ENCODE measurements at places on chromosomes 11 and 22.

DNA sequence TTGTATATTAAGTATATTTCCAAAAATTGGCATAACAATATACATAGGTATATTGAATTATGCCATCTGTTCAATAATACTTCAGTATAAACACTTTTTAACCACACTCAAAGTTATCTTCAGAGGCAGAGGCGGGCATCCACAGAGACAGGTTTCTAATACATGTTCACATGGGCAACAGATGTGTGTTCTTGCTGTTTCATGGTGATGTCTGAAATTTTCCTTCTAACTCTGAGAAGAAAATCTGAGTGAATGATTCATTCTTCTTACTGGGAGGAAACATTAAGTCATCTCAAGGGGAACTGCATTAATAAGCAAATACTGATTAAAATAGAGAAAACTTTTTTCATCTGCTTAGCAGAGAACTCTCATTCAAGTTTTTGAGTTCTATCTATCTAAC lies 1074.5 kb downstream of the LRRC4C start:
- no peak for DNase-seq

DNA sequence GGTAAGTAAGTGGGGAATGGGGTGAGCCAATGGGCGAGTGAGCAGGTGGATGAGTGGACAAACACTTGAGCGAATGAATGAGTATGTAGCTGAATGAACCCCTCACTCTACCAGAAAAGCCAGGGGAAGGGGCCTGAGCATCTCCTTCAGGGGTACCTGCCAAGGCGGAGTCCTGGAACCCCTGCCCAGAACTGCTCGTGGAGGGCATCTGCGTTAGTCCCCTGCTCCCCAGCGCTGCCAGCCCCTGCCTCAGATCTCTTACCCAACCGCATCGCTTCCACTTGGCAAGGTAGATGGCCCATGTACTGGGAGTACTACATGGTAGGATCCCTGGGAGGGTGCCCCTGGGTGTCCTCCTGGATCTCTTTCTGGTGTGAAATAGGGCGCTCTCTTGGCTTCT lies 7.4 kb upstream of the ANO1 start:
- DNase-seq, result no peak

- DNase-seq, result no peak
Observed at GRCh38 chr11:125275905-125276618, 111.5 kb downstream of the PKNOX2 start.

- no peak for DNase-seq
Observed at GRCh38 chr11:64298966-64299846, 952 bp upstream of the CATSPERZ start.

GRCh38 chr11:44634401-44635281 lies 69.2 kb downstream of the CD82 start:
- no peak for DNase-seq

- no peak for DNase-seq
Observed at GRCh38 chr11:95192717-95193116, 38.3 kb downstream of the SESN3 start.

- DNase-seq, result no peak
Observed at GRCh38 chr11:62459080-62459479, 40.2 kb downstream of the SCGB1A1 start.

GRCh38 chr11:80937842-80938241 lies 1497.0 kb upstream of the TENM4 start:
- peak; percentile 57 for DNase-seq

- no peak for DNase-seq
Observed at GRCh38 chr11:75792127-75792731, 22.8 kb upstream of the UVRAG start.

DNA sequence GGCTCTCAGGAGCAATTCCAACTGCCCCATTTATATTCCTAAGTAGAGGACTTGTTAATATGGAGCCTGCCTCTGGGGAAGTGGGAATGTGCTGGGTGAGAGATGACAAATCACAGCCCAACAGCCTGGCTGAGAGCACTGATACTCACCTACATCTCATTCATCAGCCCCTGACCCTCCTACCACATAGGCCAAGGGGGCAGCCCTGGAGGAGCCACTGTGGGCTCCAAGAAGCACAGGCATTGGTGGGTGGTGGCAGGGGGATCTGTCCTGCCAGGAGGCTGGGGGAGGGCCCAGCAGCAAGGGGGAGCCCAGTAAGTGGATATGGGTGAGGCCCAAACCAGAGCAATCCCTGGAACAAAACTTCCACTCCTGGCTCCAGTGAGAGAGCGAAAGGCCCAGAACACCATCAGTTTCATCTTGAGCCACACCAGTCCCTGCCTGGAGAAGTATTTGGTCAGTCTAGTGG lies 79.7 kb downstream of the BUD13 start:
- no peak for DNase-seq

DNA sequence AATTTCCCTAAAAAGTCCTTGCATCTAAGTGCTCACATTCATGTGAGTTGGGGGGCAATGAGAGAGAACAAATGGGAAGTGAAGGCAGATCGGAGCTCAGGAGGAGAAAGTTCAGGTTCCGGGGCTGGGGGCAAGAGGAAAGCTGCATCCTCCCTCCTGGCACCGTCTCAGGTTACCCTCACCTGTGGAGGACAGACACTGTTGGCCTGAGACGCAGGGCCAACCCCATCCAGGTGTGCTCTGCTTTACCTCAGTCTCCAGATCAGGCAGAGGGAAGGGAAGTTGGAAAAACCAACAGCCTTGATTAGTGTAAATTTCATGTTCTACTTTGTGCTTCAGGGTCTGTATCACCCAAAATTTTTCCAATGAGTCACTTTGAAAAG lies 146.9 kb downstream of the TRIM29 start:
- DNase-seq, result no peak

DNA sequence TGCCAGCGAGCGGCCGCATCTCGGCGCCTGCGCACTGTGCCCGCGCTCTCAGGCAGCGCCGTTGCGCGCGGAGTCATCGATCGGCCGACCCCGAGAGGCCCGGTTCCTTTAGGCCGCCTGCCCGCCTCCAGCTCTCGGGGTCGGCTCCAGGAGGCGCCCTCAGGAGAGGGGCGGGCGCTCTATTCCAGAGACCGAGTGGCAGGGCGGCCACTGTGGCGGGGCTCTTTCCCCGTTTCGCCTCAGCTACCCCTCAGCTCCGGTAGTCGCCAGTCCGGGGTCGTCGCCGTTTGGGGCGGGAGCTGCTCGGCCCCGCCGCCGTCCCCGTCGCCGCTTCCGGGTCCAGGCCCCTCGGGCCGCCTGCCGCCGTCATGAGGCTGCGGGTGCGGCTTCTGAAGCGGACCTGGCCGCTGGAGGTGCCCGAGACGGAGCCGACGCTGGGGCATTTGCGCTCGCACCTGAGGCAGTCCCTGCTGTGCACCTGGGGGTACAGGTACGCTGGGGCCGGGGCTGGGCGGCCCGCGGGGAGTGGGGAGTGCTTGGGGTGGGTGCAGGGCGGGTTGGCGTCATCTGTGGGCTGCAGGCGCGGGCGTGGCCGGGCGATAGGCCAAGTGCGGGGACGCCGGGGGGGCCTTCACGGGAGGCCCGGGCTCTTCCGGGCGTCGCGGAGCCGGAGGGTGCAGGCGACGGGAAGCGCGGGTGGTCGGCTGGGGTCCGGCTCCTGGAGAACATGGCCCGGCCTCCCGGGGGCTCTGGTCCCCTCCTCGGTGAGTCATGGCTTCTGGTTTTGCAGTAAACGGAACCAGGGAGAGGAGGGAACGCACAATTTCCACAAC lies at the start of gene FBXO7:
Gene FBXO7, plus strand, starts transcription at position 177 of the 833 bp plus-strand sequence. Its CDS starts 192 bp downstream, at position 369.
- peak; percentile 88 for DNase-seq

DNA sequence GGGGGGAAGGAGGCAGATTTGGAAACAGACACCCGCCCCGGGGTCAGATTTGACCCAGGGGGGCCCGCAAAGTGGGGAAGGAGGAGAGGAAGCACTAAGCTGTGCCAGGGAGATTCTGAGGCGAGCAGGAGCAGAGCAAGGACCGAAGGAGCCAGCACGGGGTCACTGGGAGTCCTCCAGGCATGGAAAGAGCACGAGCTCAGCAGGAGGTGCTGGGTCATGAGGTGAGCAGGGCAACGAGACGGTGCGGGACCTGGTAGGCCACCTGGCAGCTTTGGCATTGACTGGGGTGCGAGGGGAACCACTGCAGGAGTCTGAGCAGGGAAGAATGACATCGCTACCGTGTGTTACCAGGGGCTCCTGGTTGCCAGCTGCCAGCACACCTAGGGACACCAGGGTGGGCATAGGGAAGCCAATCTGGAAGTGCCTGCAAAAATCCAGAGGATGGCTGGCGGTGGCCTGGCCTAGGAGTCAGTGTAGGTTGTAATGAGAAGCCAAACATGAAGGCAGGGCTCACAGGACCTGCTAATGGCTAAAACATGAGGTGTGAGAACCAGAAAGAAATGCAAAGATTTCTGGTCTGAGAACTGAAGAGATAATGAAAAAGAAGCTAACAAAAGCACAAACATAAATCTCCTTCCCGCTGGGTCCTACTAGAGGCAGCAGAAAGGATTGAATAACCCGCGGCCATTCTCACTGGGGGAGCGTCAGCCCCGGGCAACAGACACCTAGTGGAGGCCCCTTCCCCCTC lies 63.5 kb downstream of the MICAL3 start:
- no peak for DNase-seq

GRCh38 chr11:20360650-20361049 lies 2.9 kb upstream of the HTATIP2 start:
- no peak for DNase-seq

GRCh38 chr11:78961937-78962701 lies 387.5 kb upstream of the NARS2 start:
- DNase-seq, result no peak
